ENCODE measurements at places on chromosomes 3 and 15. TPM values are rescaled to one million over a fixed set of nuclear protein-coding genes. Genes with fewer than 3 reads are reported as not detected.

GRCh38 chr3:6281662-6282061 is 579.3 kb upstream of the GRM7 start:
- DNase-seq = no peak

GRCh38 chr3:124407260-124407659 is 323.0 kb upstream of the UMPS start:
- DNase-seq = no peak

RBP2 gene
- not detected for polyA plus RNA-seq

PFKFB4 gene
- 0.96 TPM for polyA plus RNA-seq
